ENCODE measurements at places on chromosomes 2 and 18. TPM values are rescaled to one million over a fixed set of nuclear protein-coding genes. Genes with fewer than 3 reads are reported as not detected.

Gene TUBA4B
- not detected for total RNA-seq

DNA sequence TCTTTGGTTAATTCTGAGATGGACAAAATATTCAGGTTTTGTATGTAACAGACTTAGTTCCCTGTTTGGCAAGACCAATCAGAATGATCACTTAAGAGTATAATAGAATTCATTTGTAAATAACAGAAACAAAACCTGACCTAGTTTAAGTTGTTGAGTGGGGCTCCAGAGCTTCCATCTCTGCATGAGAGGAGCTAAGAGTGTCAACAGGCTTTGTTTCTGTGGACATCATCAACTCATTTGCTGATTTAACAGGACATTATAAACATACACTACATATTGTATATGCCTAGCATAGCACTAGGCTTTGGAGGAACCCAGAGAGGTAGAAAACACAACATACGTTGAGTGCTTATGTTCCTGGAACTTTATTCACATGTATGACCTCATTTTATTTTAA is 75.3 kb upstream of the TRIB2 start:
- H3K4me3 ChIP-seq = no peak overlapping the region
- no peaks in the 10 kb centered on the region for H3K36me3 ChIP-seq
- DNase-seq = no peak
- no peak overlapping the region for H3K27ac ChIP-seq

DNA sequence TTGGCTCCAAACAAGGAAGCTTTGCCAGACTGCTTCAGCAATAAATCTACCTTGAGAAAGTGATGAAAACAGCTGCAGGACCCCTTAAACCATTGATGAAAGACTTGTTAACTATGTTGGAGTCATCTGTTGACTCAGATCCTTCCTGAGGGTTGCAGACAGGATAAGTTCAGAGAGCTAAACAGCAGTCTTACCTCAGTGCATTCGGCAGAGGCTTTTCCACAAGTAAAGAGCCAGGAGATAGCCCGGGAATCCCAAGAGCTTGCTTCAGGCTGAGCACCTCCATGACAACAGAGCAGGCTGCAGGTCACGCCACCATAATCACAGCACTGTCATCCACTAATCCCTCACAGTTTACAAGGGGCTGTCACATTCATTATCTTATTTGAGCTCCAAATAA is 23.7 kb downstream of the KIAA2012 start:
- no peak overlapping the region for H3K4me3 ChIP-seq
- H3K36me3 ChIP-seq = no peaks in the 10 kb centered on the region
- H3K4me1 ChIP-seq = peaks cover 18% of the 10 kb centered on the region
- no peaks in the 10 kb centered on the region for H3K27me3 ChIP-seq
- no peak overlapping the region for H3K27ac ChIP-seq

DNA sequence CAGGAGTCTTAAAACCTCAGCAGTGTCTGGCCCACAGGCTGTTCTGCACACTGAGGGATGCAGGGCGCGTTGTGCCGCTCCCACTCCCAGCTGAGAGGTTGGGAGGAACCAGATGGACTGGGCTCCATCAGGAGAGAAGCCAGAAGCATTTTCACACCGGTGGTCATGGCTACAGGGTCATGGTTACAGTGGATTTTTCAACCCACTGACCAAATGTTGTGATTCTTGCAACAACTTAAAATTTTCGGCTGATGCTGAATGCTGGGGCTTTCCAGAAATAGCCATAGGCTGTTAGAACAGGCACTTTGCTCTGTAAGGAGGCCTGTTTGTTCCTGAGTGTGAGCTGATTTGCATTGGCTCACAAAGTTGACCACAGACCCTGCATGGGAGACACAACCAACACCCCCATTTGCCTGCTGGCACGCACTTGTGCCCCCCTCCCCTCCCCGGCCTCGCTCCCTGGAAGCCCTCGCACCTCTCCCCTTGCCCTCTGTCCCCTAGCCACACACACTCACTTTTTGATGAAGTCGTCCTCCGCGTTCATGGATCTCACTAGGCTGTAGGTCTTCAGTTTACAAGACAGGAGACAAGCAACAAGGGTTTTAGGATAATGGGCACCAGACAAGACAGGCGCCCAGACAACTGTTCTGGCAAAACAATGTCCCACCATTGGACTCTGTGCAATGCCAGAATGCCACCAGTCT is 3.4 kb downstream of the LPIN1 start:
- no peak for DNase-seq
- H3K36me3 ChIP-seq = no peaks in the 10 kb centered on the region
- H3K4me3 ChIP-seq = no peak overlapping the region

GRCh38 chr2:200298816-200299215 is 7.7 kb upstream of the SPATS2L start:
- no peaks in the 10 kb centered on the region for H3K27me3 ChIP-seq
- no peak for DNase-seq
- H3K27ac ChIP-seq = no peak overlapping the region
- H3K4me1 ChIP-seq = peaks cover 33% of the 10 kb centered on the region

- H3K36me3 ChIP-seq = no peaks in the 10 kb centered on the region
- peaks cover 21% of the 10 kb centered on the region for H3K4me1 ChIP-seq
- no peak overlapping the region for H3K27ac ChIP-seq
- H3K4me3 ChIP-seq = no peak overlapping the region
- no peak for DNase-seq
- H3K27me3 ChIP-seq = peaks cover 6% of the 10 kb centered on the region
Observed at GRCh38 chr2:106831816-106832569, 54.0 kb downstream of the ST6GAL2 start.

- no peak overlapping the region for H3K4me3 ChIP-seq
- H3K27ac ChIP-seq = no peak overlapping the region
- DNase-seq = no peak
- H3K27me3 ChIP-seq = no peaks in the 10 kb centered on the region
Observed at GRCh38 chr18:27823053-27823452, 353.9 kb downstream of the CDH2 start.

GRCh38 chr2:34729845-34730244 is 1130.7 kb upstream of the FAM98A start:
- H3K36me3 ChIP-seq = no peaks in the 10 kb centered on the region
- no peaks in the 10 kb centered on the region for H3K4me1 ChIP-seq
- no peak for DNase-seq

DNA sequence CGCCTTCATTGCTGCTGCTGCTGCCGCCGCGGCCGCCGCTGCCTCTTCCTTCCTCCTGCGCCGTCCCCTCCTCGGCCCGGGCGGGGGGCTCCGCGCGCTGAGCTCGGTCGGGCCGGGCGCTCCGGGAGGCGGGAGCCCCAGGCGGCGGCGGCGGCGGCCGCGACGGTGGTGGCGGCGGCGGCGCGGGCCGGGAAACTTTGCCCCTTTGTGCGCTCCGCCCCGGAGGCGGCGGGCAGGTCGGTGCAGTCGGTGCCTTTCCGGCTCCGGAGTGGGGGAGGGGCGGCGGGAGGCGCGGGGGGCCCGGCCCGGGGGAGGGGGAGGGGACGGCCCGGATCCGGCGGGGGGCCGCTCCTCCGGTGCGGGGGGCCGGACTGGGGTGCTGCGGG is 205 bp downstream of the TET3 start:
- H3K4me1 ChIP-seq = peaks cover 77% of the 10 kb centered on the region
- no peak overlapping the region for H3K4me3 ChIP-seq
- no peak overlapping the region for H3K27ac ChIP-seq
- peak; percentile 65 for DNase-seq
- peaks cover 20% of the 10 kb centered on the region for H3K27me3 ChIP-seq
- H3K36me3 ChIP-seq = peaks cover 8% of the 10 kb centered on the region

Gene ALPI
- not detected for total RNA-seq

DNA sequence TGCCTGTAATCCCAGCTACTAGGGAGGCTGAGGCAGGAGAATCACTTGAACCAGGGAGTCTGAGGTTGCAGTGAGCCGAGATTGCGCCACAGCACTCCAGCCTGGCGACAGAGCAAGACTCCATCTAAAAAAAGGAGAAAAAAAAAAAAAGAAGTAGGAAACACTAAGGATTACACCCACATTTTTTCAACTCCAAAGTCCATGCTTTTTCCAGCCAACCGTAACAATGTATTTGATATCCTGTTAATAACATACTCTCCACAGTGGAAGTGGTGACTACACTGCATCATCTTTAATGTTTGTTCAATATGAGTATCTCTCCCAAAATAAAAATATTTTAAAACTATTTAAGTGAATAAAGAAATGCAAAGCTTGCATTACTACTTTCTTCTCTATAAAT is 481.6 kb upstream of the ACVR2A start:
- peaks cover 21% of the 10 kb centered on the region for H3K4me1 ChIP-seq
- no peak for DNase-seq
- H3K27me3 ChIP-seq = no peaks in the 10 kb centered on the region
- no peak overlapping the region for H3K4me3 ChIP-seq

- H3K36me3 ChIP-seq = no peaks in the 10 kb centered on the region
- peak overlapping the region; percentile 97 for H3K27ac ChIP-seq
- H3K4me3 ChIP-seq = peak overlapping the region; percentile 90
- peaks cover 11% of the 10 kb centered on the region for H3K27me3 ChIP-seq
Observed at GRCh38 chr2:156399950-156400705, 36.1 kb upstream of the GPD2 start.

DNA sequence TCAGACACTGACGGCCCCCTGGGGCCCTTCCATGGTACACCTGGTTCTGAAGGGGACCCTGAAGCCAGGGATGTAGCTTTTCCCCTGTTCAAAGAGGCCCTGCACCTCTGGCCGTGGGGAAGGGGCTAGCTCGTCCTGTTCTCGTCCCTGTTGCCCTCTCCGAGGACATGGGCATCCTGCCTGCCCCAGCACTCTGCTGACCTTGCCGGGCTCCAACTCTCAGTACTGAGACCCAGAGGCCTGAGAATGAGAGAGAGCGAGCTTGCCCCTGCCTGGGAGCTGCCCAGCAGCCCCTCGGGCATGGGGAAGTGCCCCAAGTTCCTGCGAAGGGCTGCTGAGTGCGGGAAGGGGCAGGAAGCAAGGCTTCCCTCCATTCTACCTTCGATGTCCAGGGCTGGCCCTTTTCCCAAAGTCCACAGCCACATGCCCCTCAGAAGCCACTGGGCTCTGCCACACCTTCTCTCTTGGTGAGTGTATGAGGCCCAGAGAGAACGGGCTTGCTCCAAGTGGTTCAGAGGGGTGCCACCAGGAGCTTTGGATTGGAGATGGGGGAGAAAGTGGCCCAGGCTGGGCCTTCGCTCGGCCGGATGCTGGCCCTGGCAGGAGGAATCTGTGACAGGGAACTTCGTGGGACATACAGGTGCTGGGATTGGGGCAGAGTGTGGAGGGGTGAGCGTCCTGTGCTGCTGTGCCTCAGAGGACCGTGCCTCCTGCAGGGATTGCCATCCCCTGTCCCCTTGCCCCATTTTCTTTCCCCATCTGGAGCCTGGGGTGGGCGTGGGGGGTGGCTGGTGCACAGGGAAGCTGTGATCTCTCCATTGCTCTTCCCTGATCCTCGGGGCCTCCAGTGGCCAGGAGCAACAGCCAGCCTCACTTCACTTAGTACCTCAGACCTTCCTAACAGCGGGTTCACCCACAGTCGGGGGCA is 50.8 kb downstream of the KCNIP3 start:
- H3K27ac ChIP-seq = no peak overlapping the region
- H3K27me3 ChIP-seq = peaks cover 81% of the 10 kb centered on the region
- peak overlapping the region; percentile 47 for H3K4me3 ChIP-seq
- H3K36me3 ChIP-seq = no peaks in the 10 kb centered on the region

Gene SFT2D3
- total RNA-seq = 12.1 TPM

Gene LRRC30
- total RNA-seq = not detected

Gene GCG
- total RNA-seq = 0.36 TPM

GRCh38 chr18:68215931-68216330 is 499.0 kb downstream of the TMX3 start:
- no peak overlapping the region for H3K4me3 ChIP-seq
- no peaks in the 10 kb centered on the region for H3K4me1 ChIP-seq
- no peak for DNase-seq
- no peak overlapping the region for H3K27ac ChIP-seq
- no peaks in the 10 kb centered on the region for H3K27me3 ChIP-seq

DNA sequence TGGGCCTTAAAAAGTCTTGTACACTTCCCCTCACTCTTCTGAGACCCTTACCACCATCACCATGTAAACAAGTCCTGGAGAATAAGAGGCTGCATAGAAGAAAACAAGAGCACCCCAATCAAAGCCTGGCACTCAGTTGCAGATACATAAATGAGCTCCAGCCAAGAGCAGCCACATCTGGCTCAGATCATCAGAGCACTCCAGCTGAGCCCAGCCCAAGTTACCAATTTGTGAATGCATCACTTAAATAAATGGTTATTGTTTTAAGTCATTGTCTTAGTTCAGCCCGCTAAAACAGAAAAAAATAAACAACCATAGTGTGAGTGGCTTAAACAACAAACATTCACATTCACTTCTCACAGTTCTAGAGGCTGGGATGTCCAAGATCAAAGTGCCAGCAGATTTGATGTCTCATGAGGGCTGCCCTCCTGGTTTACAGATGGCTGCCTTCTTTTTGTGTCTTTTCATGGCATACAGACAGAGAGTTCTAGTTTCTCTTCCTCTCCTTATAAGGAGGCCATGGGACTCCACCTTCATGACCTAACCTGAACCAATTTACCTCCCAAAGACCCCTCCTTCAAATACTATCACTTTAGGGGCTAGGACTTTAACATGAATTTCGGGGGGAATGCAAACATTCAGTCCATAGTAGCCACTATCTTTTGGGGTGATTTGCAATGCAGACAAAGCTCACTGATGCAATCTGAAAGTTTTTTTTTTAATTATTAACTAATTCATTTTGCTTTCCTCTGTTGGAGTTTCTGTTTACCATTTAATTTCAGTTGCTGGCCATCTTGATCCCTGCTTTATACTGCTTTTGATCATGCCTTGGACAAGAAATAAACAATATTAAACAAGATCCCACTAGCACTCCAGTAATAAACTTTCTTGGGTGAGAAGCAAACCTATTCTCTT is 187.5 kb upstream of the ACVR2A start:
- H3K4me1 ChIP-seq = no peaks in the 10 kb centered on the region
- no peak for DNase-seq
- no peaks in the 10 kb centered on the region for H3K36me3 ChIP-seq
- H3K27ac ChIP-seq = no peak overlapping the region
- no peak overlapping the region for H3K4me3 ChIP-seq
- H3K27me3 ChIP-seq = no peaks in the 10 kb centered on the region

GRCh38 chr18:45627204-45627526 is 11.9 kb downstream of the SLC14A2 start:
- no peak overlapping the region for H3K4me3 ChIP-seq
- no peak for DNase-seq
- H3K36me3 ChIP-seq = no peaks in the 10 kb centered on the region
- peaks cover 5% of the 10 kb centered on the region for H3K27me3 ChIP-seq

Data from mesothelial cell of epicardium (in vitro differentiated cells).